Suppressor macrophage treated with lipopolysaccharide for 4 hours (primary cell): ENCODE measurements at places on chromosomes 6 and 20.

- no peak for DNase-seq
Measured at GRCh38 chr20:52624281-52624680, 347.9 kb upstream of the TSHZ2 start.

GRCh38 chr20:58408603-58409246 is 19.7 kb downstream of the VAPB start:
- no peak for DNase-seq

DNA sequence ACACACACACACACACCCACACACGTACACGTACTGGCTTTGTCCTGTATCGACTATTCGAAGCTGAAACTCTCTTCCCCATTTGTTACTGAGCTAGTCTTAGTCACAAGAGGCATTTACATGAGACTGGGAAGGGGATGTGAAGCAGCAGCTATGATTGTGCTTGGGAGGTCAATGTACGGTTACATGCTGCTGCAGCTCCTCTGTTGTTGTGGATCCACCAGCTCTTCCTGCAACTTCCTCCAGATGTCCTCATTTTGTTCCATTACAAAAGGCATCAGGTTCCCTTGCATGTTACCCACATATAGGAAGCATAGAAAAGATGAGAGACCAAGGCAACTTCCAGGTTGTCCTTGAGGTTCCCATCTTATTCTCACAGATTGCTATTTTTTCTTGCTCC is 612.4 kb upstream of the IMPG1 start:
- no peak for DNase-seq

GRCh38 chr20:59446376-59446775 is 146.0 kb downstream of the EDN3 start:
- DNase-seq = no peak

DNA sequence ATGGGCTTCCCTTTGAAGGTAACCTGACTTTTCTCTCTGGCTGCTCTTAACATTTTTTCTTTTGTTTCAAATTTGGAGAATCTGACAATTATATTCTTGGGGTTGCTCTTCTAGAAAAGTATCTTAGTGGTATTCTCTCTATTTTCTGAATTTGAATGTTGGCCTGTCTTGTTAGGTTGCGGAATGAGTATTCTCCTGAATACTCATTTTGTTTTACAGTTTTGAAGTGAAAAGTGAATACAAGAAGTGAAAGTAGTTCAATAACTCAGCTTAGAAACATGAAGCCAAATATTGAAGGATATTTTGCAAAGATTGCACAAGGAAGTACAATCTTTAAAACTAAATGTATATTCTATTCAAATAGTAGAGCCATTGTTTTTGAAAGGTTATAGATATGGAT is 120.2 kb upstream of the MAP3K4 start:
- DNase-seq = no peak

DNA sequence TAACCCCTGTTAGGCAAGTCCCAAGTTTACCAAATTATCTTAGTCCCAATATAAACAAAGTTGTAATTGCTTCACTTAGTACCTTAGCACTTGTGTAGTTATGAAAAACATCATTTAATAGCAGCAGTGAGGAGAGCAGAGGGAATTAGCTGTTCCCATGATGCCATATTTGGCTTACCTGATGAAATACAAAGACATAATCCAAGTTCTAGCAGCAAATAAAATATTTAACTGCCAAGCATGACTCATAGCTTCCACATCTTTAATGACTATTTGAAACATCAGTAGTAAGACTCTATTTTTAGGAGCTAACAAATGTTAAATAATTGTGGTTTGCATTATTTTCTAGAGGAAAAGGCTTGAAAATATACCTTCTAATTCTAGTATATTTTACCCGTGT is 94.0 kb upstream of the MCHR2 start:
- no peak for DNase-seq

DNA sequence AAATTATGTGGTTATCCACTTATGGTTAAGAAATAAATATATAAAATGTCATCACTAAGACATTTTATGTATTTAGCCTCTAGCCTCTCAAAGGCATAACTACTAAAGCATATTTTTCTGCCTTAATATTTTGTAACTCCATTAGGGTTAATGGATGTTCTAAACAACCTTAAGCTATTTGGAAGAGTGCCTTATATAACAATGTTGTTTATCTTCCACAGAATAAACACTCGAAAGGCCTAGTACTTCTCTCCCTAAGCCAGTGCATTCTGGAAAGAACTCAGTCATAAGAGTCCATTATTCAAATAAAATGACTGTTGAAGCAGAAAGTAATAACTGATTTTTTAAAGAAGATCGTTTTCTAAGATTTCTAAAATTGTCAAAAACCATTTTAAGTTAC is 15.0 kb upstream of the PRIM2 start:
- DNase-seq = no peak

DNA sequence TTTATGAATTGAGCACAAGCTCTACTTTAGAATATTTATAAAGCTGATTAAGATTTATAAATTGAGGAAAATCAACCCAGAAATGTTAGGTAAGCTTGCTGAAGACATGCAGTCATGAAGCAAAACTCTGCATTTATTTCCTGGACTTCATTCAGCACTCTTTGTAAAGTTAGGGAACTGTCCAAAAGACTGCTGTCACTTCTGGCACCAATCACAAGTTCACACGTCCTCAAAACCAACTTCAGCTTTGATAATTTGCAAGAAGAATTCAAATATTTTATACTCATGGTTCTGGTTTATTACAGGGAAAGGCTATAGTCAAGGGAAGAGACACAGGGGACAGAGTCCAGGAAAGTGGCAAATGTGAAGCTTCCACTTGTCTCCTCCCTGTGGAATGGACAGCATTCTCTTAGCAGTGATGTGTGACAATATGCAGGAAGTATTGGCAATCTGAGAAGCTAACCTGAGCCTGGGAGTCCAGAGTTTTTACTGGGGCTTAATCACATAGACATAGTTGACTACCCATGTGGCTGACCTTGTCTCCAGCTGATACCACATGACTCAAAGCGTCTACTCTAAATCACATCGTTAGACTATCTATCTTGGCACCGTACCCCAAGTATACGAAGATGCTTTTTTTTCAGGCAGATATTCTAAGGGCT is 85.4 kb downstream of the PPP1R14C start:
- no peak for DNase-seq
